ENCODE measurements at places on chromosomes 7 and 10.

DNA sequence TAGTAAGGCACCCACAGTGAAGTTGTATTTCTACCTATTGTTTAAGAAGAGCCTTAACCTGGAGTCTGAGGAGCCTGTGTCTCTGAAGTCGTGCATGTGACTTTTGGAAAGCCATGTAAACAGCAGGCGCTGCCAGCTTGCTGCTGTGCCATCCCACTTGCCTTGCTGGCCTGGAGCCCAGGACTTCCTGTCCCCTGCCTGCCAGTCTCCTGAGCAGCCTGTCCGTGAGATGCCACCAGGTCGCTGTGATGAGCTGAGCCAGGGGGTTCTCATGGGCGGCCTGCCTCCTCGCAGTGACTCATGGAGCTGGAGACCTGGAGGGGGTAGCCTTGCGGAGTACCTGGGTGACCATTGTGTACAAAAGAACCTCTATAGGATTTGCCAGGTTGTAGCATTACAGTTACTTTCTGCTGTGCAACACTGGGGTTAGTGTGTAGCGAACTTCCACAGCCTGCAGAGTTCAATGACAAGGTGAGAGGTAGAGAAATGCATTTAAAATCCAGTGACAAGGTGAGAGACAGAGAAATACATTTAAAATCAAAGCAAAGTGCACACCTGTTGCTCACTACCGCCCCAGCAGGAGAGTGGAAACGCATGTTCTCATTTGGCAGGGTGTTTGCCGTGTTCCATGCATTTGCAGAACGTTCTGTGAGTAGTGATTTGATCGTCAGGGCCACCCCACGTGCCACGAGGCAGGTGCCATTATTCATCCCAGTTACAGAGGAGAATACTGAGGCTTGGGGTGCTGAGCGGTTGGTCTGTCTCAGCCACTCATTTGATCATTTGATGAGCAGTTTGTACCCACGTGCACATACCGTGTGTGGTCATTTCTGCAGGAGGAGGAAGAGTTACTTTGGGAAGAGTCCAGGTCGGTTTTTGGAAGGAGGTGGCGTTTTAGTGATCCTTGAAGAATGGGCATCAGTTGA lies 36.6 kb upstream of the BHLHA15 start:
- DNase-seq: no peak

DNA sequence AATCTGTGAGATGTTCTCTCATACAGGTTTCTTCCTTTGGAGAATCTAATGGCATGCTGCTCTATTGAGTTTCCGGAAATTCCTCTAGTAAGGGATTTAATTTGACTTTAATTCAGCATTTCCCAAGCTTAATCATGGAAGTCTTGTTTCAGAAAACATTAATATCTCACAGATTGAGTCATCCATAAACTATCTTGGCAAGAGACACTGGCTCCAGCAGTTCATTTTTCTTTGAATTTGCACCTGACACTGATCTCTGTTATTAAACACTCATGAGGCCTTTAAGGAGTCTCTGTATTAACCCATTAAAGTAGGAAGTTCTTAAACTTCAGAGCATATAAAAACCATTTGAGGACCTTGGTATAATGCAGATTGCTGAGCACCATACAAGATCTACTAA lies 3.6 kb upstream of the ITGB8 start:
- peak; percentile 60 for DNase-seq

DNA sequence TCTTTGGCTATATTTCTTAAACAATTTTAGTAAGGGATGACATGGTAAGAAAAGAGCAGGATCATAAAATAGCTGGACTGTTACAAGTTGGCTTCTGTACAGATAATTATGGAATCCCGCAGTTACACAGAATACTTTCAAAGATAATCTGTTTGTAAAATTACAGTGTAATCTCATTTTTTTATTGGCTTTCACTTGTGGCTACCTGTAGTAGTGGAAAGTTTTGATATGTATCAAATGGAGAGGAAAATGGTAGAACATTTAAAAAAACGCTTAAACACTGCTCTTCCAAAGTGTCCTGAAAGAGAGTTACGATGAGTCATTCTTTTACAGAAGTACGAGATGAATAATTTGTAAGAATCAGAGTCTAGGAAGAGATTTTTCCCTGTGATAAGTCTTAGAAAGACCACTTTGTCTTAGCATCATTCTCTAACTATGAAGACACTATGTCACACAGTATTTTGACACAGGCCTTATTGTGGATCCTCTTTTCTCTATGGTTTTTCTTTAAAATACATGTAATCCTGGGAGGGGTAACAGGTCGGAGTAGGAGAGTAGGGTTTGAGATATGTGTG lies 215.0 kb upstream of the DKK1 start:
- DNase-seq: no peak

- DNase-seq: no peak
Measured at GRCh38 chr7:146131701-146132100, 15.1 kb downstream of the CNTNAP2 start.

DNA sequence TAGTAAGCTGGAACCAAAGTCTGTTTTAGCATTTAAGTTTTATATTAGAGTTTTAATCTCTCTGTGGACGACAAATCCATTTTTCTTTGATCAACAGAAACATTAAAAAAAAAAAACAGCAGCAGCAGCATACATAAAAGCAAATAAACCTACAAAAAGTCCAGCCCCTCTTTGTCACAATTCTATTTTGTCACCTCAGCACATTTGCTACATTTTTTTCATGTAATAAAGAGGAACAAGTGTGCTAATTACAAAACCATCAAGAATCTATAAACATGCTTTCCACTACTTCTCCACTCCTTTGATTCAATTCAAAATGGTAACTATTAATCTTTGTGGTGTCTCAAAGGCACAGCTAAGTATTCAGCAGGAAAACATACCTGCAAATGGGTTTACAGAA lies 259.8 kb upstream of the GNAI1 start:
- DNase-seq: no peak

DNA sequence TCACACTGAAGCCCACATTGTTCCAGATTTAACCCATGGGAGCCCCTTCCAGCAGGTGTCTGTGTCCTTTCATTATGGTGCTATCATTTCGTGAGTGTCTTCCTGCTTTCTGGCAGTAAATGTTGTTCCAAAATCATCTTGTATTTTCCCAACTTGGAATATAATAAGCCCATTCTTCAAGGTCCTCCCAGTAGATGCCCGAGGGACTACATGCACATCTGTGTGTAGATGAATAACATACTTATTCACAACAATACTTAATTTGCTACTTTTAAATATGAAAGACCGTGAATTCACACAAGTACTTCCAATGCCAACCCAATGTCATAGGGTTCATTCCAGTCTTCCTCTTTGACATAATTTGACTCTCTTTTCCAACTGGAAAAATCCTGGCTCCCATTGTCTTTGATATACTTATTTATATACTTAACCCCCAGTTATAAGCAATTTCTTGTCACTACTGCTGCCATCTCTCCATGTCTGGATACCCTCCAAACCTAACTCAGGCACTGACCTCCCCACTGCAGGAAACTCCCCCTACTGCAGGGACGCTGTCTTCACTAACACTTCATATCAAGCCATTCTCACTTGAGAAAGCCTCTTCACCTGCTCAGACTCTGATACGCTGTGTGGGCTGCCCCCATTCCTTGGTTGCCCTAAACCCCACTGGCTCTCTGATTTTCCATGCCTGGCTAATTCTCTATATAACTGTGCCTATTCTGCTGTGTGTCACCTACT lies 1119.2 kb downstream of the CNTNAP2 start:
- DNase-seq: no peak

- peak; percentile 93 for DNase-seq
Measured at GRCh38 chr10:12717981-12718707, 283.4 kb downstream of the CCDC3 start.

All from epithelial cell of esophagus (primary cell).